ENCODE measurements at places on chromosomes 5 and 9. TPM values are rescaled to one million over a fixed set of nuclear protein-coding genes. Genes with fewer than 3 reads are reported as not detected.

Gene HTR1A
- not detected for total RNA-seq

Gene LRRC14B
- total RNA-seq = not detected

Gene TAF1L
- total RNA-seq = not detected

Gene FBN2
- total RNA-seq = 5.7 TPM

Gene ARAP3
- total RNA-seq = 26.2 TPM

Gene SLC36A3
- not detected for total RNA-seq

Gene OBP2B
- not detected for total RNA-seq

Gene C5orf58
- total RNA-seq = not detected

All from bladder microvascular endothelial cell (primary cell).